ENCODE measurements at places on chromosomes 6 and 20.

DNA sequence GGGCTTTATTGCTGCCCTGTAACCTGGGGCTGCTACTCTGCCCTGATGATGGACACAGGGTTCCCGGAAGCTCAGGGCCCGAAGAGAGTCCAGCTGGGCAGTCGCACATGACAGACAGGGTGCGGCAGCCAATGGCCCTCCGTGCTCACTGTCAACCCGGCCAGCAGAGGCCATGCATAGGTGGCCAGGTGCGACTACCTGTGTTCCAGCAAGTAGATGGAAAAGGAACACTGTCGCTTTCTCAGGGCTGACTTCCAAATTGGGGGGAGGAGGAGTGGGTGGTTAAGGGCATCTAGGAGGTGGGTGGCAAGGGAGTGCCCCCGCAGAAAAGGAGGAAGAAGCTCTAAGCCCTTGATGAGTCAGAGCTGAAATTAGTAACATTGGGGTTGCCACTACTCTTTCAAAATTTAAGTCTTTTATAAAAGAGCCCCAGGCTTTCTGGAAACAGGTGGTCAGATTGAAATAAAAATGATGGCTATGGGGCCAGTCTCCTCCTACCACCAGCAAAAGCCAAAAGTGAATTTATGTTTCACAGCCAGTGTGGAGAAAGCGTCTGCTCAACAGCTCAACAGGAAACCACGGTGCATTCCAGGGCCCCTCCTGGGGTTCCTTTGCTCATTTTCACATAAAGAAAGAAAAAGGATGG lies 2.3 kb upstream of the RAMACL start:
- no peak for DNase-seq

DNA sequence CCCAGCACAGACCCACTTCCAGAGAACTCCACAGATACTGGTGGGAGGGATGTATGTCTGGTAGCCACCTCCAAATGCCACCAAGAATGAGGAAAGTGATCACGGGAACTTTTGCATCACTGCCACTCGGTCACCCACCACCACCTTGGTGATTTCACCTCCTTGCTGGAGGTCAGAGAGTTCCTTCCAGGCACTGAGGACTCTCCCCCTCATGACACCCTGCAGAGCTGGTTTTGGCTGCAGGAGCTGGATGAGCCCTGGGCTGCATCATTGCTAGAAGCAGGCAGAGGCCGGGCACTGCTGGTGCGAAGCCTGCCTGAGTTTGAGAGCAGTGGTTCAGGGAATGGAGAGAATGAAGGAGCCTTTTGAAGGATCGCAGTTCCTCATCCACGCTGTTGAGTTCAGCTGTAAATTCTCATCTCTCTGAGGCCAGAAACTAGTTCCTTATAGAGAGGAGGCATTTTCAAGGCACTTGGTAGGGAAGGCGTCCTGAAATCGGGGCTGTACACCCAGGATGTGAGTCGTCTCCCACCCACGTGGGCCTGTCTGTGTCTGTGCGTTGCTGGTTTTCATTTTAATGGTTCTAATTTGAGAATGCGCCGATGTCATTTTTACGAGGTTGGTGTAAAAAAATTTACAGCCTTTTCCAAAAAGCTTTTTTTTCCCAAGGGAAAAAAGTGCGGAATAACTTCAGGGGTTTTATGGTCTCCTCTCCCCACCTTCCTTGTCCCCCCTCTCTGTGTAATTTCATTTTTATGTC lies 25.0 kb downstream of the FOXP4 start:
- no peak for DNase-seq

DNA sequence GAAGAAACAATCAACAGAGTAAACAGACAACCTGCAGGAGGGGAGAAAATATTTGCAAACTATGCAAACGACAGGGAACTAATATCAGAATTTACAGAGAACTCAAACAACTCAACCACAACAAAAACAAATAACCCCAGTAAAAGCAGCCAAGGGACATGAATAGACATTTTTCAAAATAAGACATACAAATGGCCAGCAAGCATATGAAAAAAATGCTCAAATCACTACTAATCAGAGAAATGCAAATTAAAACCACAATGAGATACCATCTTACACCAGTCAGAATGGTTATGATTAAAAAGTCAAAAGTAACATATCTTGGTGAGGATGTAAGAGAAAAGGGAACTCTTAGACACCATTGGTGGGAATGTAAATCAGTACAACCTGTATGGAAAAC lies 215.0 kb downstream of the THBS2 start:
- no peak for DNase-seq

DNA sequence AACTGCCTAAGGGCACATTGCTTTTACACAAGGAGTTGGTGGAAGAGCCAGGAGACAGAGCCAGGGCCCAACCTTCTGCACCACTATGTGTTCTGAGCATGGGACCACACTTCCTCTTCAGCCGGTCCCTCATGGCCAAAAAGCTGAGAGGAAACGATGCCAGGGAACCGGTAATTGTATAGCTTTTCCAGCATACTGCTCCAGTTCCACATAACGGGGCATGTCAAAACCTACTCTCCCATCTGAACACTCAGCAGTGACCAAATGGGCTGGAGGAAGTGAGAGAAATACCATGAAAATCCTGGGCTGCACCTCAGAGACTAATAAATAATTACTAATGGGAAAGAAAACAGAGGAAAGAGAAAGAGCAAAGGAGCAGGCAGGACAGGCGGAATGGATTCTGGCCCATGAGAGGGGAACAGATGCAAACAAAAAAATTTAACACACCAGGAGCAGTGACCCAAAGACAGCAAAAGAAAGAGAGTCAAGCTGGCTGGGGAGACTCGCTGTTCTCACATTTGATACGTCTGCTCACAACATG lies 52.0 kb upstream of the BMP2 start:
- DNase-seq: no peak

GRCh38 chr6:82484001-82484400 lies 120.4 kb downstream of the TPBG start:
- DNase-seq: no peak

- DNase-seq: no peak
Measured at GRCh38 chr6:3231247-3232016, 4.0 kb upstream of the TUBB2B start.

DNA sequence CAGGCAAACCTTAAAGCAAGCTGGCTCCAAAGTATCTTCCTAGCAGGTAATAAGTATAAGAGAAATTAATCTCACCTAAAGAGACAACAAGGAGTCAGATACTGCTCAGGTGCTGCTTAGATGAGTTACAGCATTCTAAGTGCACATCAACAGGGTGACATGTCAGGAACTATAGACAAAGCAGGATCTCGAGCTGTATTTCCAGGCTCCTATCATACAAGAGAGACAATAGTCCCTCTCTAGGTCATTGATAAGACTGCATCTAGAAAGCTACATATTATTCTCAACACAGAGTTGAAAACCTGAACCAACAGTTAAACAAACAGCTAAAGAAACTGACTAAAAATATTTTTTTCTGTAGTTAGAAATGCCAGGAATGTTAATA lies 3.9 kb downstream of the PTPRK start:
- DNase-seq: no peak

DNA sequence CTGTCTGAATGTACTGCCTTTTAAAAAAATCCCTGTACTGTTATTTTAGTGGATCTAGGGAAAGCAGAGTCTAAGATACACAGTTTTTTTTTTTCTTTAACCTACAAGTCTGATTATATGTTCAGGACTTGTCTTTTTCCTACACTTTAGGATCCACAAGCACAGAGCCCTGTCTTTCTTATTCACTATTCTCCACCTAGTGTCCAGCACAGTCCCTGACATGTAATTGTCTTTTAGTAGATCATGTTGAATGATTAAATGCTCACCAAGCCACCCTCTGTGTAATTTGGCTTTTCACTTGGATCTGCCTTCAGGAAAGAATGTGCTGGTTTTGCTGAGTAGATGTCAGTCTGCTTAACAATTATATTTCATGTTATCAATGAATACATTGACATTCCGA lies 35.8 kb upstream of the YWHAB start:
- DNase-seq: no peak

- no peak for DNase-seq
Measured at GRCh38 chr20:25299806-25300205, 51.9 kb downstream of the PYGB start.

DNA sequence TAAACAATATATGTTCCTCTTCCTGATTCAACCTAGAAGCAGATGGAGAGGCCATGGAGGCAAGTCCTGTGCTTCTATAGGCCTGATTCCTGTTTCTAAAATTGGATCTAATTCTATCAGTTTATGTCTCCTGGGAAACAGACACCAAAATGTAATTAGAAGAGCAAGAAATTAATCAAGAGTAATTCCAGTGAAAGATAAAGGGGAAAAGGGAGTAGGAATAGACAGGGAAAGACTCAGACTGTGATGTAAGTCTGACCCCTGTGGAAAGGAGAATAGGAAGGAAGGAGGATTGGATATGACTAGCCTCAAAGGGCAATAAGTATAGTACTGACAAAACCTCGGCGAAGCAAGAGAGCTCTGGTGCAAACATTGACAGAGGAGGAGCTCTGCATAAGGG lies 33.9 kb upstream of the FBXO30 start:
- DNase-seq: no peak

- no peak for DNase-seq
Measured at GRCh38 chr6:144033816-144034735, 26.0 kb upstream of the PLAGL1 start.

DNA sequence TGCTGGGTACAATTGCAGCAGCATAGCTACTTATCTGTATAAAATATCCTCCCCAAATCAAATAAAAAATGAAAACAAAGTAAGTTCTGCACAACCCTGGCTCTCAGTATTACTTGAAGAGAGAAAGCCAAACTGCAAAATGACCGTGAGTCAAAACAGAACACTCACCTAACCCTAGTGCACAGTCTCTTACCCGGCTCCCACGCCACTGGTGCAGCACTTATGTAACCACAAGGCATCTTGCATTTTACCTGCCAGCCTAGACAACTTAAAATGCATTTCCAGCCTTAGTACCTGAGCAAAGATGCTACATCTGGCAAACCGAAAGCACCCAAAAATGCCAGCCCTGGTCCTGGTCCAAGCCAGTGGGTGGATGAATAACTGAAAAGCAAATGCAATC lies 12.4 kb upstream of the SIRPB1 start:
- no peak for DNase-seq

- DNase-seq: no peak
Measured at GRCh38 chr20:13337090-13337784, 116.2 kb downstream of the ISM1 start.

DNA sequence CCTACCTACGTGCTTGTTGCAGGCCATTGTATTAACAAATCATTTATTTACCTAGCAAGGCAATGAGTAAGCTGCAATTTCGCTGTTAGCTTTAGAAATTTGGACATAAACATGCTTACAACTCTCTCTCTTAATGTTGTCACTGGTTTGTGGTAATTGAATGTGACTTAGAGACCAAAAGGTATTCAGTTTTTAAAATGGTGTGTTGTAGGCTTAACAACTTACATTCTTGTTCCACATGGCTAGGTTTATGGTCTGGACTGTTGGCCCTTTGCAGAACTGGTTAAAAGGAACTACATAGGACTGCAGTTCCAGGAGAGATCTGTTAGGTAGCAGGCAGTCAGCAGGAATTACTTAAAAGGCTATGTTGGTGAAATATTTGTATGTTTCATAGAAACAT lies 10.3 kb upstream of the CTAGE9 start:
- no peak for DNase-seq

DNA sequence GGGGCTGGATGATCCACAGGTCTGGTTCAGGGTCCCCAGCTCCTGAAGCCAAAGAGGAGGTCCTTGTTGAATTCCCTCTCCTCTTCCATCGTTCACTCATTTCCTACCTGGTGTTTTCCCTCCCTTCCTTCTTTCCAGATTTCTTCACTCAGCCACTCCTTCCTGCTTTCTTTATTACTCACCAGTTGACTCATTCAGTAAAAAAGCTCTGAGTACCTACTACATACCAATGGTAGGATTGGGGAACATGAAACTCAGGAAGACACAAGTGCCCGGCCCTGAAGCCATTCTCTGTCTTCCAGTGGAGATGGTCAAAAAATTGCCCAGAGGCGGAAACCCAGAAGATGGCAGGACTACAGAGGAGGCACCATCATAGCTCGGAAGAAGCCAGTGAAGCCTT lies 11.9 kb upstream of the NSFL1C start:
- DNase-seq: no peak

DNA sequence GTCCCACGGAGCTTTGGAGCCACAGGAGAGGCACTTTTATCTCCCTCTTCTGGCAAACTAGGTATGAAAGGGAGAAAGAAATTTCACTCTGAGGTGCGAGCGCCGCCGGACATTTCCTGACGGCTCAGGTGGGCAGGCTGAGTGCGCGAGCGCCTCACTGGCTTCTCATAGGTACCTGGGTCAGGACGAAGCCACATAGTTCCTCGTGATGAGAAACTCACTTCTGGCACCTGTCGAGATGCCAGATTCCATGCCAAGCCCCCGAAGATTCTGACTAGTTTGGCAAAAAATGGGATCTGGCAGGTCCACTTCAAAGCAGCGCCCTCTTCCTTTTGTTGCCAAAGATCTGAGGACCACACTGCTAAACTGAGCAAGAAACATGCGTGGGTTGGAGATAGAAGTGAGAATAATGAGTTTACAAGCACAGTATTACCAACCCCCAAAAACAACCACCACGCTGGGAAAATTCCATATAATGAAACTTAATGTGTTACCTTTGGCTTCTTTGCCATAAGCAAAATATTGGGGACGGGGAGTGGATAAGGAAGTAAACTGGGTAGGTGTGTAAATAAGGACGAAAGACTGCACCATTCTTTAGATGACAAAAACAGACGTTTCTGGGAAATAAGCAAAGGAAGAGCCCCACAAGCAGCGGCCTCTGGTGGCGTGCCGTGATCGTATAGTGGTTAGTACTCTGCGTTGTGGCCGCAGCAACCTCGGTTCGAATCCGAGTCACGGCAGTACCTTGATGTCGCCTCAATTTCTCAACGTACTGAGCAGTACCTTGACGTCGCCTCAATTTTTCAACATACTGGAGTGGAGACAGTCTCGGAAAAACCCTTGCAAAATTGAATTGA lies 89.8 kb upstream of the PRSS16 start:
- no peak for DNase-seq

GRCh38 chr6:168239044-168239773 lies 80.4 kb downstream of the DACT2 start:
- DNase-seq: no peak

GRCh38 chr6:93731306-93731705 lies 311.9 kb upstream of the EPHA7 start:
- DNase-seq: no peak

DNA sequence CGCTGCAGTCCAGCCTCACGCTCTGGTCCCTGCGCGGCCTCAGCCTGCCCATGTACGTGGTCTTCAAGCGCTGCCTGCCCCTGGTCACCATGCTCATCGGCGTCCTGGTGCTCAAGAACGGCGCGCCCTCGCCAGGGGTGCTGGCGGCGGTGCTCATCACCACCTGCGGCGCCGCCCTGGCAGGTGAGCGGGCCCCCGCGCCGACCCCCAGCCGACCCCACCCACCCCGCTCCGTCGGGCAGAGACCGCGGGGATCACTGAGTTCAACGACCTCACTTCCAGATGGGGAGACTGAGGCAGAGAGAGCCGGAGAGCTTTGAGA lies 545 bp downstream of the SLC35D3 start:
- no peak for DNase-seq
